ENCODE measurements at places on chromosomes 4 and X. TPM values are rescaled to one million over a fixed set of nuclear protein-coding genes. Genes with fewer than 3 reads are reported as not detected.

DNA sequence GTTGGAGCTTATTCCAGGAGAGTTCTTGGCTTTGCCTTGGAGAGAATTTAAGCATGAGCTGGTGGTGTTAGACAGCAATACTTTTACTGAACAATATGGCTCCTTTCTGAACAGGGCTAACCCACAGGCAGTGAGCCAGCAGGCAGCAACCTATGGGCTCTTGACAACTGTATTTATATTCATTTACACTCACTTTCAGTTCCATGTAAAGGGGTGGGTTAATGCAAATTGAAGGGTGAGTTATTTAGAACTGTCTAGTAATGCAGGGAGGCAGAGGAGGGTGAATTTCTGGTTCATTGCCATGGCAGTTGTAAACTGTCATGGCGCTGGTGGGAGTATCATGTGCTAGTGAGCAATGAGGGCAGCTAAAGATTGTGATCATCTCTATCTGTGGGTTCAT lies 15.7 kb downstream of the FOXR2 start:
- DNase-seq: no peak

DNA sequence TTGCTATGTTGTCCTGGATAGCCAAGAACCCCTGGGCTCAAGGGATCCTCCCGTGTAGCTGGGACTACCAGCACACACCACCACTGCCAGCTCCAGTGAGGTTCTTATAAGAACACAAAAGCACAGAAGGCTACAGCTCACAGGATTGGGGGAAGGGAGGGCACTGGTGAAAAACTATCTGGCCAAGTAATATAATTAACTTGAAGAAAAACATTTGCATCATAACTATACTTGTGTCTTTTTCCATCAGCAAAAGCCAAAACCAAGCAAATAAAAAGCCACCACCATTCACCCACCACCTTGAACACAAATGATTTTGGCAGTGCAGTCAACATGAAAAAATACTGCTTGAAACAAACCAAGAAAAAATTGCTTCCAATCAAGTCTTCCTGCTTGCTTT lies 188.2 kb downstream of the MAML3 start:
- DNase-seq: no peak

GRCh38 chr4:139735381-139736273 lies 70.0 kb downstream of the MGST2 start:
- DNase-seq: no peak

The PNMA6F gene
- not detected for total RNA-seq

DNA sequence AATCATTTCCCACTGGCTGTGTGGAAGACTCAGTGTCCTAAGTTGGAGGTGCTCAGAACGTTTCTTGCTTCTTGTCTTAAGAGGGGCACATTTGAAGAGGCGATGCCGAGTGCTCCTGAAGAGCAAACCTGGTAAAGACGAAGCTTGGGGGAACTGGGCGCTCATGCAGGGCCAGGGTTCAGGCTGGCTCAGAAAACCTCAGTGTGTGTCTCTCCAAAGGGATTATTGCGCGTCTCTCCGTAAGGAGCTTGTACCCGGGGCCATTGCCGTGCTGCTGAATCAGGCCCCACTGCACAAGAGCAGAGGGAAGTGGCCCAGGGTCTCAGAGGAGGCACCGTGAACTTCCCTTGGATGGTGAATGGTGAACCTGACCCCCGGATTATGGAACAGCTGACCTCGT lies 44.4 kb downstream of the PSAPL1 start:
- no peak for DNase-seq

DNA sequence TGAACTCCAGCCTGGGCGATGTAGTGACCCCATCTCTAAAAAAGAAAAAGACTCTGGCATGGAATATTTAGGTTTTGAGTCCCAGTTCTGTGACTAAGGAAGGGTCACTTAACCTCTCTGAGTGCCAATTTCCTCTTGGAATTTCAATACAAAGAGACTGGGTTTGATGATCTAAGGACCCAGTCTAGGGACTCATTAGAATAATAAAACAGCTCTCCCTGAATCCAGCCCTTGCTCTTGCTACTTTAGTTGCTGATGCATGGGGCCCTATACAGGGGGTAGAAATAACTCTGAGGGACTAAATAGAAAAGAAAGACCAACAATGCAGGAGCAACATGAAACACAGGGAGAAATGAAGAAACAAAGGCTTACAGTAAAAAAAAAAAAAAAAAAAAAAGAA lies 12.6 kb downstream of the C4orf54 start:
- DNase-seq: no peak

GRCh38 chrX:151488677-151489076 lies 74.8 kb upstream of the PASD1 start:
- no peak for DNase-seq

DNA sequence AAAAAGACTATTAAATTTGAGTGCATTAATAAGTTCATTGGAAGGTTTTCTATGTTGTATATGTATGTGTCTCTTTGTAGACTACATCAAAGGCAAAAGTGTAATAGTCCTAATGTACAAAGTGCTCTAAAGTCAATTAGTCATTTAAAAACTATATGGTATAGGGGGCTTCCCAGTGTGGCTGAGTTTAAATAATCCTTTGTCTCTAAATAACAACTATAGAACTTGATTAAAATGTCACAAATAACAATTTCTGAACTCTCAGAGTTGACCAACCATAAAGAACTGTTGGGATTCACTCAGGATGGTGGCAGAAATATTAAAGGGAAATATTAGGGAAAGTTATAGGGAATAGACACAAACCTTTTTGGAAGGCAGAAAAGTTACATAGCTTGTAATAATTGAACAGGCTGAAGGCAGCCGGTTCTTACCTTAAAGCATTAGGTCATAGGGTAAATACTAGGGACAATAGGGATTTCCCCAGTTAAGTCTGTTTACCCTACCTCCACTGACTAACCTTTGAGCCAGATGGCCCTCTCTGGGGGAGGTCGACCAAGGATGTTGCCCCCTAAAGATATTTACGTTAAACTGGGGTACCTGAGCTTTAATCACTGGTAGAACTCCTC lies 1054.2 kb downstream of the ARAP2 start:
- DNase-seq: no peak

DNA sequence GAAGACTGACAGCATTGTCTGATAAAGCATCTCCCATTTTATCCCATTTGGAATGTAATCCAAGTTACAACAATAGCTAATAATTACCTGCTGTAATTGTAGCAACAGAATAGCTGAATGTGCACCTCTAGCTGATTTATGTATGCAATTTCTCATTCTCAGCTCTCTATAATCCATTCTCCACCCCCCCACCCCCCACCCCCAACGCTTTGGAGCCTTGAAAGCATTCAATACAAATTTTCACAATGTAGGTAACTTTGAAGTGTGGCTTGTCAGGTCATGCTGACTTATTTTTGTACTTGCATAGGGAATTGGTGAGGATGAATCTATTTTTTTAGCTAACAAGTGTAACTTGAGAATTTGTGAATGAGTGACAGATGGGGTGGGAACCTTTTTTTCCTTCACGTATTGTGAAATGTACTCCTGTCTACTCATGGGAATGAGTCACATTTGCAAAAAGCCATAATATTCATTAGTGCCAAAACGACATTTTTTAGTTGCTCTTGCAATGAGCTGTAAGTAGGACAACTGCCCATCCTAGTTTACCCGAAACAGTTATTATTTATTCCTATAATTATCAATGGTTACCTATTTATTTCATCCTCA lies 159.3 kb downstream of the PALLD start:
- DNase-seq: no peak

DNA sequence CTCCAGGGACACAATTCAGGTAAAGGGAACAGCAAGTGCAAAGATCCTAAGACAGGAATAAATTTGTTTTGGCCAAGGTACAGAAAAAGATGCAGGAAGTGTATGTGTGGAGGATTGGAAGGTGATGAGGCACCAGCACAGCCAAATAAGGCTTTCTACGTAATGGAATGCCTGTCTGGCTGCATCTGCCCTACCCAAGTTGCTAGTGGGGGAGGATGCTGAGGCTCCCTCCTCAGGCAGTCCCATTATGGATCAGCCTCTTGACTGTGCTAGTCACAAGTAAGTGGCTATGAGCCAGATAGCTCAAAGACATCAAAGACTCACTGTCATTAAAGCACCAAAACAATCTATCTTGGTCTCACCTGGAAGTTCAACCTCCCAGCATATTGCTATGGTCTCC lies 300.9 kb upstream of the FAT4 start:
- DNase-seq: no peak

The POU3F4 gene
- not detected for total RNA-seq

DNA sequence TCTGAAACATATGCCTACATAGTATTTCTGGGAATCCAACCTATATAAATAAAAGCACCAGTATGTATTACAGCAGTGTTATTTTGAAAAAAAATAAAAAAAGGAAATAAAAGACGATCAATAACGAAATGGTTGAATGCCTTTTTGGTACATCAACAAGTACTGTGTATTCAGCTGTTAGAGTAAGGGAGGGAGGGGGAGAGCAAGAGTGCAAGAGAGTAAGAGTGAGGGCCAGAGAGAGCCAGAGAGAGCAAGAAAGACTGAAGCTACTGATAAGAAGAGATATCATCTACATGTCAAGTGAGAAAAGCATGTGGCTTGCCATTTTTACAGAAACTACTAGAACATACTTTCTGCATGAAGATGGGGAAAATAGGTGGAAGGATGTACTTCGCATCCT lies 1.8 kb downstream of the SPIN4 start:
- DNase-seq: no peak

The PRR32 gene
- total RNA-seq: not detected

The NSUN7 gene
- total RNA-seq: 9.1 TPM

- no peak for DNase-seq
These were observed 2085.4 kb downstream of the ARAP2 start for GRCh38 chr4:34158878-34159277.

The ETDB gene
- total RNA-seq: not detected

The F8A2 gene
- 13.0 TPM for total RNA-seq

The SHOX gene
- not detected for total RNA-seq

DNA sequence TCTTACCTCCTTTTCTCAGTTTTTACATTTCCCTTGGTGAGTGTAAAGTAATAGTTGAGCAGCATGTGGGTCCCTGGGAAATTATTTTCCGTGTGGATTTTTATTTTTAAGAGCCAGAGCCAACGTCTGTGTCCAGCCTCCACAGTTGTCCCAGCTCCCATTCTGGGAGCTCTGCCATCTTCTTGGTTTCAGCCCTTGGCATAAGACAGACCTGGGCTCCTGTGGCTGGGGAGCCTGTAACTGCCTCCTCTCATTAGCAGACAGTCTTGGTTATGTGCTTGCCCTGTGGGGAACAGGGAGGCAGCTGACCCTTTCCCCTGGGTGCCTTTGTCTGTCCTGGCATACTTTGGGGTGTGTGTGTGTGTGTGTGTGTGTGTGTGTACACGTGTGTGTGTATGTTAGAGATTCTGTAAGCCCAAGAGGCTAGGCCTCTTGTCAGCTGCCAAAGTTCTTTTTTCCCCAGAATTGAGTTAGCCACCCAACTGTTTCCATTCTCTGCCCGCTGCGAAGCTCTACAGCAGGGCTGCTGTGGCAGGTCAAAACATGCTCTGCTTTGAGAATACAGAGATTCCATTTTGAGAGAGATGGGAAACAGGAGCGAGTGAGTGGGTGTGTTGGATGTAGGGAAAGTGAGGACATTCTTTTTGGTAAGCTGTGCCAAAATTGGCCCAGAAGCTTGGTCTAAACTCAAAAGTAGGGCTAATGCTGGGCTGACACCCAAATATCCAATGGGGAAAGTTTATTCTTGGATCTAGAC lies 140.7 kb downstream of the TMEM164 start:
- no peak for DNase-seq

DNA sequence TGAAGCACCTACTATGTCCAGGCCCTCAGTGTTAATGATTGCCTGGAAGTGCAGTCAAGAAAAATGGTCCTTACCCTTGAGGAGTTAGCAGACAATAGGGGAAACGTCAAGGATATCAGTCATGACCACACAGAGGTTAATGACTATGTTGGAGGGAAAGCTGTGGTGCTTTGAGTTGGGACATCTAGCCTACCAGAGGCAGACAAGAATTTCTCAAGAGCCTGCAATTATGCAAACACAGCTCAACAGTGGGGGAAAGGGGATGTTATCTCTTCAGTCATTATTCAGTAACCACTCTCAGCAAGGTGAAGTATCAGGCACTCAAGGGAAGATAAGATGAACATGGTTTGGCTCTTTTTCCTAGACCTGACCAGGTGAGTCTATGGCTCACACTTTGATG lies 7.0 kb upstream of the FGFBP1 start:
- DNase-seq: no peak

DNA sequence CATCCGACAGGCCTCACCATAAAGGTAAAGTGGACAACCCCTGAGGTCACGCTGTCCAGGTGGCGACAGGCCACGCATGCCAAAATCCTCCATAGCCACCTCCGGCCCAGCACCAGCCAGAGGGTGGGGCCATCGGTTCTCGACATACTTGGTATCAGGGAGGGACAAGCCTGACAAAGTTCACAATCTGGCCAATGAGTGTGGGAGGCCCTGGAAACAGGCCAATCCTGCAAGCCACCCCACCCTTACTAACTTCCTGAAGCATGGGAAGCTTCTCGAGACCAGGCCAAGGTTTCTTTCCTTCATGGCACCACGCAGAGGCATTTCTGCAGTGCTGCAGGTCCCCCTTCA lies 73.8 kb downstream of the MTMR1 start:
- no peak for DNase-seq

DNA sequence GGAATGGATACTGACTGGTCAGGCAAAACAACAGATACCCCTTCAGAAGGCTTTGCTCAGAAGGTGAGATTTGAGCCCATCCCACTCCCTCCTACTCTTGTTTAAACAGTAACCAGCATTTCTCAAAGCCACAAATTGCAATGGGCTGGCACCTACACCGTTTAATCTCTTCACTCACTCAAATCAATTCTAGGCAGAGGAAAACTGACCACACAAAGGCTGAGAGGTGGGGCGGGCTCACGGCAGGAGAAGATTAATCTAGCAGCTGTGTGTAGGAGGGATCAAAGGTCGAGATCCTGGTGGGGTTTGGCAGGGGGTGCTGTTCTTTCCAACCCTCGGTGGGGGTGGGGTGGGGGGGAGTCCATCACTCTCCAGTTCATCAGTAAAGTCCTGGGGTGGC lies 622.4 kb downstream of the BCOR start:
- DNase-seq: no peak

DNA sequence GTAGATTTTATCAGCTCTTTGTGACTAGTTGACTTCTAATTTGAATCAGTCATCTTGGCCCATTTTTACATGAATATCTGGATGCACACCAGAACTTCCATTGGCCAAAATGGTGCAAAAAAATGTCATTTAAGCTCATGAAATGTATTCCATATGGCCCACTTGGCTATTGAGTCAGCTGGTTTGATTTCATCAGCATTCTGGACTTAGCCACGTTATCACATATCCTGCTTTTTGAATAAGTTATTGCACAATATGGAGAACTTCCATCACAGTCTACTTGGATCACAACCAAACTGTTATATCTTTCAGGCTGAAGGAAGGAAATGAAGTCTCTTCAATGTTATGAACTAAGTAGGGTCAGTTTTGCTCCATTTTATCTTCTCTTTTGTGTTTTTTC lies 640.6 kb downstream of the PCDH7 start:
- DNase-seq: no peak

DNA sequence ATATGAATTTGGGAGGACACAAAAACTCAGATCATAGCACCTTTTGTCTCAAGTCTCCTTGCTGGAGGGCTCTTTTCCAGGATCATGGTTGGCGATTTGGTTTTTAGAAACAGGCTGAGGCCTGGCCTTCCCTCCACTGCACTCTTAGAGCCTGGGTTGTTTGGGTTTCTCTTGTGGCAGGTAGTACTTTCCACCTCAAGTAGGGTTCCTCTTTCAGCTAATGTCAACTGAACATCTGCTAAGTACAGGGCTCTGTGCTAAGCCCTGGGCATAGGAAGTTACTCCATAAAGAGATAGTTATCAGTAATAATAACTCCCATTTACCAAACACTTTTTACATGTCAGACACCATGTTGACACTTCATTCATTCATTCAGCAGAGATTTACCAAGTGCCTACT lies 28.2 kb upstream of the APLN start:
- no peak for DNase-seq

Data from Peyer's patch (tissue), 4 donors.